Stimulated activated CD4-positive, alpha-beta T cell treated with anti-CD3 and anti-CD28 coated beads, Interleukin-1b, Interleukin-23, amount 100 ng/mL, for 24 hours (primary cell): ENCODE measurements at places on chromosomes 6 and 20.
A peak's percentile ranks its signal among the peaks of the same experiment; 100 is the strongest.

GRCh38 chr6:66190858-66191257 lies 483.8 kb upstream of the EYS start:
- DNase-seq = no peak

DNA sequence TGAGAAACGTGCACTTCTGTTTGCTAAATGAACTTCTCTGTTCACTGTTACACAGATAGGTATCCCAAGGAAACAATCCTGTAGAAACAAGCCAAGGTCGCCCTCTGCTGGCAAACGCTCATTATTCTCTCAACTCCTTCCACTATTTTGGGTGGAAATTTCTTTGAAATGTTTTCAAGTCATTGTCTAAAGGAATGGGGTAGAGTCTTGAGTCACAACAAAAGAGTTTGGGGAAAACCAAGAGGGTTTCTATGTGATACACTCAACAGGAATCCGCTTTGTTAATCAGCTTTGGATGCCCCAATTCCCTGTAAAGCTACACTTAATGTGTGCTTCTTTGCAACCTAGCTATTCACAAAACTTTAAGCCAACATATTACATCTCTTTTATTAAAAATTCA lies 4.6 kb upstream of the RAE1 start:
- peak; percentile 53 for DNase-seq

GRCh38 chr20:37895166-37895565 lies 7.8 kb upstream of the VSTM2L start:
- no peak for DNase-seq

DNA sequence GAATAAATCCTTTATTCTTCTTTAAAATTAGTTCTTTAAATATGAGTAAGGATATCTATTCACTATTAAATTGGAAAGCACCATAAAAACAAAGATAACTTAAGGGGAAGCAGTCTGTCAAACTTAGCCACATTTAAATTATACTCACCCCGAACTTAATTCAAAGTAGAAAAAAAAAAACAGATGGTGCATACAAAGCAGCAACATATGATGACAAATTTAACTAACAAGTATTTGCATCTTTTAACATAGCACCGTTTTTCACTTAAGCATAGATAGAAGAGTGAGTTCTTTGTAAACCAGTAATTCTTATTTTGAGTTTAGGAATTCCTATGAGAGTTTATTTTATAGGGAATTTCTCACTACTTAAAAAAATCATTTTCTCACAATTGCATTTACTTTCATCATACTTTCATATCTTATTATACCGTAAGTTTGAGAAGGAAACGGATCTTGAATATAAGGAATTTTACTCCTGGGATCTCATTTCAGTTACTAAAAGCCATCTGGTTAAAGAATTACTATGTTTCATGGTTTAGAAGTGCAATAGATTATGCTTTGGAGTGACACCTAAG lies 828.2 kb upstream of the MAP3K7 start:
- DNase-seq = no peak

DNA sequence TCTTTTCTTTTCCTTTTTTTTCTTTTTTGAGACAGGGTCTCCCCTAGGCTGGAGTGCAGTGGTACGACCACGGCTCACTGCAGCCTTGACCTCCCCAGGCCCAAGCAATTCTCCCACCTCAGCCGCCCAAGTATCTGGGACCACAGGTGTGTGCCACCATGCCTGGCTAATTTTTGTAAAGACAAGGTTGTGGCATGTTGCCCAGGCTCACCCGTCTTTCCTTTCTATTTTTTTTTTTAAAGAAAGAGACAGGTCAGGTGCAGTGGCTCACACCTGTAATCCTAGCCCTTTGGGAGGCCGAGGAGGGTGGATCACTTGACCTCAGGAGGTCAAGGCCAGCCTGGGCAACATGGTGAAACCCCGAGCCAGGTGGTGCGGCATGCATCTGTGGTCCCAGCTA lies 16.6 kb downstream of the BANF2 start:
- no peak for DNase-seq

GRCh38 chr20:10170261-10170660 lies 48.4 kb upstream of the SNAP25 start:
- no peak for DNase-seq

DNA sequence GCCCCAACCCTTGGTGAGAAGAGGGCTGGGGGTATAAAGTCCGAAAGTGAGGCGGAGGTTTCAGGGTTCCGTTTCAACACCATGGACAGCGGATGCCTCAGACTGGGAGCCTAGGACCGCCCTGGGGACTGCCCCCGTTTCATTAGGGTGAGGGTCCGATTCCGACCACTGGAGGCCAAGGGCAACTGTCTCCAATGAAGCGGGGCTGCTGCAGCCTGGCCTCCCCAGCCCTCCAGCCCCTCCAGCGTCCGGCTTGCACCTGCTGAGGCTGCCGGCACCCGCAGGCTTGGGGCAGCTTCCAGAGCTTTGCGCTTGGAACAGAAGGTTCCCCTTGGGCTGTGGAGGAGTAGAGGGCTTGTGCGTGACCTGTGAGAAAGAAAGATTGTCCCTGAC lies 39.9 kb downstream of the YTHDF1 start:
- DNase-seq = no peak
